Pancreas (tissue), 10 donors: ENCODE measurements at places on chromosomes 13 and 19. TPM values are rescaled to one million over a fixed set of nuclear protein-coding genes. Genes with fewer than 3 reads are reported as not detected.

Gene CALR
- 454 TPM for total RNA-seq

Gene SYNGR4
- total RNA-seq, result not detected

Gene FAM32A
- 29.1 TPM for total RNA-seq

Gene KBTBD6
- 4.4 TPM for total RNA-seq

Gene WDR88
- total RNA-seq, result not detected

Gene UHRF1
- total RNA-seq, result 1.3 TPM
